Thyroid gland (tissue), 4 donors: ENCODE measurements at places on chromosomes 2 and 18. TPM values are rescaled to one million over a fixed set of nuclear protein-coding genes. Genes with fewer than 3 reads are reported as not detected.
A peak's percentile ranks its signal among the peaks of the same experiment; 100 is the strongest.

The TDRD15 gene
- 0.08 TPM for total RNA-seq

The POMC gene
- 8.5 TPM for total RNA-seq

The GPR75 gene
- 3.7 TPM for total RNA-seq

The ST8SIA3 gene
- total RNA-seq: 0.39 TPM

The STPG4 gene
- not detected for total RNA-seq

The L3MBTL4 gene
- total RNA-seq: 29.2 TPM

The C2orf15 gene
- total RNA-seq: 2.6 TPM

The FAM110C gene
- 14.2 TPM for total RNA-seq

- no peak for DNase-seq
These were observed 631.8 kb upstream of the RAB6C start for GRCh38 chr2:129347486-129348217.

- no peak for DNase-seq
These were observed 108.5 kb upstream of the NCK2 start for GRCh38 chr2:105636109-105636740.

DNA sequence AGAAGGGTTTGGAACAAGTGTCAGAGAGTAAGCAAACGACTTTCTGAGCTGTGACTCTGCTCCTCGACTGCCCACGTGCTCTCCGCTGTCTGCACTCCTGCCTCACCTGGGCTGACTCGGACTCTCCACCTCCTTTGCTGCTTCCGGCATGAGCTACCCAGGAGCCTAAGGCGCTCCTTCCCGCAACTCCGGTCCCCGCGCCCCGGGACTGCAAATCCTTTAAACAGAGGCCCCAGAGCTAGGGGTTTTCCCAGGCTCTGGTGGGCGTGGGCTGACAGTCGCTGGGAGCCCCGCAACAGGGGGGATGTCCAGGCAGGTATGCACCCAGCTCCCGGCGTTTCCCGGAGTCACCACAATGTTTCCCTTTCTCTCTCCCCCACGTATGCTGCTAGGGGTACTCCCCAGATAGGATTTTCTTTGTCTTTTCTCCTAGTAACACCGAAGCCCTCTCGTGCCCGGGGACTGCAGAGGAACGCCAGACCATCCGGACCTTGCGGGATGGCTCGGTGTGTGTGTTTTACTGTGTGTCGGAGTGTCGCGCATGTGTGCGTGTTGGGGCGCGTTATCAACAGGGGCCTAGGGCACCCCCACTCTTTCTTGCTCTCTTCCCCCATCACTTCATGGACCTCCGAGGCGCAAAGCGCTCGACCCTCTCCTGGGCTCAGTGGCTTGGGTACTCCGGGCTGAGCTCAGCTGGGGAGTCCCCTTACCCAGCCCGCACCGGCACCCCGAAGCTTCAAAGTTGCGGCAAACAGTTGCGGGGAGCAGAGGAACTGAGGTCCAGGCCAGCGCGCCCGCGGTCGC is 691 bp upstream of the THSD7B start:
- DNase-seq: no peak

DNA sequence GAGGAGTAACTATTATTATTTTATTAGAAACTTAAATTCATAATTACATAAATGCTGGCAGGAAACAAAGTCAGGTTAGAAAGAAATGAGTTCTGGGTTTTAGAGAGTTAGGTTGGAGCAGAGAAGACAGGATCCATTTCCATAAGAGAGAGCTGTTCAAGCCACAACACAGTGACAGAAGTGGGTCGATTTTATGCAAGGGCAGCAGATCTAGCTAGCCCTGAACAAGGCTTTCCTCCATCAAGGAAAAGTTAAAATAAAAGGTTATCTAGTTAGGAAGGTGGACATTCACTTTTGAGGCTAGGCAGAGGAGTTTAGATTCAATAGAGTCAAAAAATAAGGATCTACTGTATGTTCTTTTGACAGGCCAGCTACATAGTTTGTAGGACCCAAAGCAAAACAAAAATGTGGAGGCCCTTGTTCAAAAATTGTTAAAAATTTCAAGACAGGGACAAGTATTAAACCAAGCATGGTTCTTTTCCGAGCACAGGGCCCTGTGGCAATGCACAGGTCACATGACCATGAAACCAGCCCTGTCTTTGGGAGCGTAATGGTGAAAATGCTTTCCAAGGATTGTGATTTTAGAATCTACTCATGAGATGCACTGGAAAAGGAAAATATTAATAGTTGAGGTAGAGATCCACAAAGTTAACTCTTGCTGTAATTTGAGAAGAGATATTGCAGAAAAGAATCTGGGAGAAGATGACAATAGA is 91.2 kb upstream of the CREB1 start:
- no peak for DNase-seq

DNA sequence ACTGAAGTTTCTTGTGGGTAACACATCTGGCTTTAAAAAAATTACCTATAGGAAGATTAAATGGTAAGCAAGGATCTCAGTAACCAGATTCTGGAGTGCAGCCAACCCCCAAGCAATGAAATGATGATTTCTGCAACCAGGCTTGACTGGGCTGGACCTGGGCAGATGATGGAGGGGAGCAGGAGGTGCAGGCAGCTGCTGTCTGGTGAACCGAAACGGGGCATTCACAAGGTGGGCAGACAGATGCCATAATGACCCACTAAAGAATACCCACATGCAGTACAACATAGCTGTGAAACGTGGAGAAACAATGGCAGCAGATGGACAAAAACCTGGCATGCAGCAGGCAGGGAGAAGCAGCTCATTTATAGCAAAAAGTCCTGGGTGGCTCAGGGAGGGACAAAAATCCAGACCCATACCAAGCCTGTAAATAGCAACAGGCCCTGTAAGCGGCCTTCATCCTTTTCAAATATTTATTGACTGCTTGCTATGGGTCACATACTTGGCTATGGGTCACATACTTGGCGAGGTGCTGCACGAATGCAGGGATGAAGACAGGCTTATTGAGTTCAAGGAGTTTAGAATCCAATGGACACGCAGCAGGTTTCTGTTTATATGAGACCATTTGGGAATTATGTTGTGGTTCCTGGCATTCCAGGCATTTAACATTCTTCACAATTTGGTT is 244.7 kb downstream of the HRH4 start:
- no peak for DNase-seq

GRCh38 chr2:36965751-36966369 is 476 bp downstream of the STRN start:
- peak; percentile 75 for DNase-seq

DNA sequence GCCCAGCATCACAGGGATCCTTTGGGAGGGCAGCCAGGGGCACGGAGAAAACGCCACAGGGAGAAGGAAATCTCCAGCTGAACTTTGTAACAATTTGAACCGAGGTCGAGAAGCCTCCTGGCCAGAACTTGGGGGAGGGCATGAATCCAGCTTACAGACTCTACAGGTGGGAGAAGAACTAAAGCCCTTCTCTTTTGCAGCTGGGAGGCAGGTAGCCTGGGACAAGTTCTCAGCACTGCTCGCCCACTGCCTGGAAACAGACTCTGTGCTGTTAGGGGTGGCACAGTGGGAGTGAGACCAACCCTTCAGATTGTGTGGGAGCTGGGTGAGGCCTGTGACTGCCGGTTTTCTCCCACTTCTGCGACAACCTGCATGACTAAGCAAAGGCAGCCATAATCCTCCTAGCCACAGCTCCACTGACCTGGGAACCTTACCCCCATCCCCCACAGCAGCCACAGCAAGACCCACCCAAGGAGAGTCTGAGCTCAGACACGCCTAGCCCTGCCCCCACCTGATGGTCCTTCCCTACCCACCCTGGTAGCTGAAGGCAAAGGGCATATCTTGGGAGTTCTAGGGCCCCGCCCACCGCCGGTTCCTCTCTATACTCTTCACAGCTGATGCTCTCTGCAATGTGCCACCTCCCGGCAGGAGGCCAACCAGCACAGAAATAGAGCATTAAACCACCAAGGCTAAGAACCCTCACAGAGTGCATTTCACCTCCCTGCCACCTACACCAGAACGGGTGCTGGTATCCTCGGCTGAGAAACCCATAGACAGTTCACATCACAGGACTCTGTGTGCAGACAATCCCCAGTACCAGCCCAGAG is 136.0 kb upstream of the SIX2 start:
- no peak for DNase-seq

GRCh38 chr2:197191177-197191939 is 119.2 kb downstream of the ANKRD44 start:
- DNase-seq: no peak

GRCh38 chr2:160679686-160680085 is 186.1 kb upstream of the RBMS1 start:
- DNase-seq: no peak

DNA sequence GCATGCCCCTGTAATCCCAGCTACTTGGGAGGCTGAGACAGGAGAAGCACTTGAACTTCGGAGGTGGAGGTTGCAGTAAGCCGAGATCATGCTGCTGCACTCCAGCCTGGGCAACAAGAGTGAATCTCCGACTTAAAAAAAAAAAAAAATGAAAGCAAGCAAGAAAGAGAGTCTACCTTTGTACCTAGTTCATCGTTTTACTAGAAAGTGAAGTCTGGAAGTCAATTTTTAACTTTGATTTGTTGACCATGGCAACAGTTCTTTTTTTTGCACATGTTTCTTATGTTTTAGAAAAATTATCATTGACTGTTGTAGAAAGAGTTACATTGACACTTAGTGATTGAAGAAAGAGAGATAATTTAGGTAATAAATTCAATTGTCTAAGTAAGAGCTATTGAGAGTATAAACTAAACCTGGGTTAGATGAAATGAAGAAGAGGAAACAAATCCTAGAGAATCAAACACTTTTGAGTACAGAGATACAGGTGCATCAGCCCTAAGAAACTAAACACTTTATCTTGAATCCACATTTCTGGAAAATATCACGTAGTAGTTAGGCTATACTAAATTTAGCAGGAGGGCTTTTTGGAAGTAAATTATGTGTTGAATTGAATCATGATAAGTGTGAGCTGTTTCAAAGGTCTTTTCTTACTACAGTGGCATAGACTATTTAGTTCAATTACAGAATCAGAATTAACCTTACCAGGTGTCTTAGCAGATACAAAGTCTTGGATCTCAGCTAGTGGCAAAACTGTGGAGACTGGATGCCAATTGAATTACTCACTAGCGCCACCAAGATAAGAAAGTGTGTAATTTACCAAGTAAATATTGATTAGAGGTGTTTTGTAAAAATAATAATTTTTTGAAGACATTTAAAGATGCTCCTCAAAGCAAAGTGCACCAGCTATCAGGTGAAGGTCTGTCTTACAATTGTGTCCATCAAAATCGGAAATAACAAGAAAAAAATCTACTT is 303.4 kb upstream of the NRXN1 start:
- DNase-seq: no peak
